ENCODE measurements at places on chromosomes 7 and 10. TPM values are rescaled to one million over a fixed set of nuclear protein-coding genes. Genes with fewer than 3 reads are reported as not detected.

Gene SFRP5
- not detected for polyA plus RNA-seq

Gene CTAGE4
- polyA plus RNA-seq, result not detected

Gene COL13A1
- polyA plus RNA-seq, result not detected

Gene BTBD16
- polyA plus RNA-seq, result not detected

Gene TRIM50
- polyA plus RNA-seq, result not detected

Gene TLX1
- not detected for polyA plus RNA-seq

Gene DGKI
- polyA plus RNA-seq, result not detected

Gene ADCY1
- 0.18 TPM for polyA plus RNA-seq

Gene DUSP5
- 3.7 TPM for polyA plus RNA-seq

Gene OR2A2
- polyA plus RNA-seq, result not detected

Gene SLC39A12
- polyA plus RNA-seq, result not detected

Gene ARMC3
- 0.10 TPM for polyA plus RNA-seq

Gene ADAM12
- polyA plus RNA-seq, result not detected

Gene SHTN1
- 0.04 TPM for polyA plus RNA-seq

Gene NUTM2B
- 0.21 TPM for polyA plus RNA-seq

Gene SND1
- 138 TPM for polyA plus RNA-seq

Gene TUBB8
- 0.59 TPM for polyA plus RNA-seq

Gene PRDX3
- 71.2 TPM for polyA plus RNA-seq

Gene AGBL3
- 1.3 TPM for polyA plus RNA-seq

Gene HOXA7
- polyA plus RNA-seq, result 1.0 TPM

Gene HOXA2
- polyA plus RNA-seq, result not detected

Gene CHCHD1
- polyA plus RNA-seq, result 54.4 TPM

Gene GCK
- polyA plus RNA-seq, result 0.68 TPM

Measured in IgD-negative memory B cell (primary cell).